Stimulated activated CD4-positive, alpha-beta T cell treated with anti-CD3 and anti-CD28 coated beads, Interleukin-2, amount 100 ng/mL, for 4 hours (primary cell): ENCODE measurements at places on chromosomes 6 and 20.

- no peak for DNase-seq
These were observed 30.2 kb downstream of the CHRNA4 start for GRCh38 chr20:63330940-63331339.

DNA sequence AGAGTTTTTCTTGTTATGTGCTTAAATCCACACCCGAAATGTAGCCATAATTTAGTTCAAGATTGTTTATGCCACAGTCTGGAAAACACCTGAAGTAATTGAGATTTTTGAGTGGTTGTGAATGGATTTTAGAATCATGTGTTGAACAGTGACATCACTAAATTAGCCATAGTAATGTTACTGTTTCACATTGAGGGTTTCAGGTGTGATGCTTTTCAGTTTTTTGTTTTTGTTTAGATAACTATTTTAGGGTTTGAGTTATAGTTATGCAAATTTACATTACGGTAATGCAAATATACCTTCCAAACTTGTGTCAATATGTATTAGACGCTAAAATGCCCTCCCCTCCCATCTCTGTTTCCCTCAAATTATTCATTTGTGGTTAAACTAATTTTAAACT, 22.9 kb downstream of the QKI start:
- no peak for DNase-seq

DNA sequence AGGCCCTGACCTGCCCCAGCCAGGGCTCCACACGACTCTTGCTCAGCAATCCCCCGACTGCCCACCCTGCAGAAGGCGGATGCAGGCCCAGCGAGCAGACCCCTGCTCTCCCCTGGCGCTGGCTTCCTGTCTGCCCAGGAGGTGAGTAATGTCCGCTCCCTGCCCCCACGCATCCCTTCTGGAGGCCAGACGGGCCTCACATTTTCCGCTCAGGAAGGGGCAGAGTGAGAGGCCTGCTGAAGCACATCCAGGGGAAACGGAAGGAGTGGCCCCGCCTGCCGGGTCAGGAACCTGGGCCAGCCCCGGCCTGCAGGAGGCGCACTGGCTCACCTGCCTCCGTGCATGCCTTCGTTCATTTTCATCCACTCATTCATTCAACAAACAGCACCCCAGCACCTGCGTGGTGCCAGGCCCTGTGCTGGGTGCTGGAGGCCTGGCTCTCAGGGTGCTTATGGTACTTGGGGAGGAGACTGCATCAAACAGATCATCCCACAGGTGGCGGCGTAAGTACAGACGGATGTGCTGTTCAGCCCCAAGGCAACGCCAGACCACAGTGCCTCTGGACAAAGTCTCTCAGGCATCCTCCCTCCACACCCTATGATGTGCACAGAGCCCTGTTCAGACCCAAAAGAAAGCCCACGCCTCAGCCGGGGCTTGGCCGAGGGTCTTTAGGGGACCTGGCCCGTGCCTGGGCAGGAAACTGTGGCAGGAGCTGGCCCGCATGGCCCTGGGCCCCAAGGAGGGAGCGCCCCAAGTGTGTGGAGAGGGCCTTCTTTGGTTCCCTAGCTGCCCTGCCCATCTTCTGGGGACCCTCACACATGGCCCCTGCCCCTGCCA, 112.1 kb downstream of the ASXL1 start:
- no peak for DNase-seq

GRCh38 chr20:46028772-46029371, at the start of gene SLC12A5:
Gene SLC12A5 (plus strand): TSS chr20:46029215. CDS start chr20:46029345, 130 bp downstream.
- no peak for DNase-seq

- DNase-seq = no peak
These were observed 206.9 kb downstream of the TFAP2C start for GRCh38 chr20:56835829-56836550.

- no peak for DNase-seq
These were observed 132.7 kb upstream of the SLC22A16 start for GRCh38 chr6:110609101-110609500.

GRCh38 chr20:45835825-45836224, 2.2 kb downstream of the SNX21 start:
- DNase-seq = no peak

DNA sequence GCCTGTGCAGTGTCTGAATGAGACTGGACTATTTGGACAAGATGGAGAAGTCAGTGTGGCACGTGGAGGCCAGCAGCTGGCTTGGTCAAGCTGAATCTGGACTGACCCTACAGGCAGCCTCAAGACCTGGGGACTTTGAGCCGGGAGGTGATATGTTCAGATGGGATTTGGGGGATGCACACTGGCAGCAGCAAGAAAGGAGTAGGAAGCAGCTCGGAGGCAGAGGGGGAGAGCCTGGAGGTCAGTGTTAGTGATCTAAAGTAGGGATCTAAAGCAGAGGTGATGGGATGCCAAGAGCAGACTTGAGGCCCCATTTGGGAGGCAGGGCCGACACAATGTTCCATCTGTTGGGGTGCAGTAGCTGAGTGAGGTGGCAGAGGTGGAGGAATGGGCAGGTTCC, 2.8 kb downstream of the MAPK13 start:
- no peak for DNase-seq

GRCh38 chr20:52402514-52402913, 210.9 kb upstream of the ZFP64 start:
- no peak for DNase-seq

- no peak for DNase-seq
These were observed 111.0 kb downstream of the TFAP2A start for GRCh38 chr6:10303608-10304506.

GRCh38 chr6:135030056-135030473, 24.6 kb downstream of the HBS1L start:
- DNase-seq = peak; percentile 14

DNA sequence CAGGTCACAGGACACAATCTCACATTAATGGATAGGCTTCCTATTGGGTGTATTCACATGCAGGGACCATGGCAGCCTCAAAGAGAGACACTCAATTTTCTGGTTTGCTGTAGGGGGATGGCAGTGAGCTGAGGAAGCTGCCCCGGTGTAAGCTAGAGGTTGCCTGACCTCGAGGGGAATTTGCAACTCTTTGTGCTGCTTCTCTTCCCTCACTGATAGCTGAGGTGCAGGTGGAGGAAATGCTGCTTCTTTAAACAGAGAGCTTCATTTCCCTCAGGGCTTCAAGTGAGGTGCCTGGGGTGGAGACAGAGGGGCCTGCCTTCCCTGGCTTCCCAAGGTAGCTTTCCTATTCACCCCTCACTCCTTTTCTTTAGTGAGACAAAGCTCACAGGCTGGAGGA, 151.9 kb downstream of the CD83 start:
- no peak for DNase-seq

DNA sequence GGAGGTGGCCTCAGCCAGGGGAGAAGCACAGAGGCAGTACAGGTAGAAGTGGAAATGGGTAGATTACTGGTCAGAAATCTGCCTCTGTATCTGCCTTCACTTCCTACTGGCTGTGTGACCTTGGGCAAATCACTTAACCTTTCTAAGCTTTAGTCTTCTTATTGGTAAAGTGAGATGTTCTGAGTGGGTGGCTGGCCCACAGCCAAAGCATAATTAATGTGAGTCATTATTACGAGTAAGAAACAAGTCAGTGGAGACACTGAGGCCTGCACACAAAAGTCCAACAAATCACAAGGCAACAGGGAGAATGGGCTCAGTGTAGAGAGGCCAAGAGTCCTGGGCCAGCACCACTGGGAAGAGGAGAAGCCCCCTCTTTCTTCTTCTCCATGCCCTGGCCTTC, 39.1 kb downstream of the NRN1 start:
- no peak for DNase-seq

- DNase-seq = no peak
These were observed 61.5 kb downstream of the SYNE1 start for GRCh38 chr6:152575621-152576150.

DNA sequence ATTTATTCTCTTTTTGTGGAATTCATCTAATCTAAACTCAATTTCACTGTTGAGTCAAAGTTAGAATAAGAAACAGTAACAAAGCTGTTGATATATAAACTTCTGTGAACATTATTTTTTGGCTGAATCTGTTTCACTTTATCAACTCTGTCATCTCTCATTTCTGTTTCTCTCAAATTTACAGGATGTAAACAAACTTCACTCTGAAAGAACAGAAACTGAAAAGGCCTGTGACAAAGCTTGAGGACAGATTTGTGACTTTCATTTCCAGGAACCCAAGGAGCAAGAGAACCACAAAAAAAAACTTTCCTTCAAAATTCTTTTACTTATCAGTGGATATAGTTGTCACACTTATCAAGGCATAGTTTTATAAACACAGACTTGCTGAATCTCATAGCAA, 447.9 kb upstream of the OPRM1 start:
- DNase-seq = no peak

- DNase-seq = no peak
These were observed 17.4 kb upstream of the LSM14B start for GRCh38 chr20:62104791-62105345.
